ENCODE measurements at places on chromosomes 2 and 18.

DNA sequence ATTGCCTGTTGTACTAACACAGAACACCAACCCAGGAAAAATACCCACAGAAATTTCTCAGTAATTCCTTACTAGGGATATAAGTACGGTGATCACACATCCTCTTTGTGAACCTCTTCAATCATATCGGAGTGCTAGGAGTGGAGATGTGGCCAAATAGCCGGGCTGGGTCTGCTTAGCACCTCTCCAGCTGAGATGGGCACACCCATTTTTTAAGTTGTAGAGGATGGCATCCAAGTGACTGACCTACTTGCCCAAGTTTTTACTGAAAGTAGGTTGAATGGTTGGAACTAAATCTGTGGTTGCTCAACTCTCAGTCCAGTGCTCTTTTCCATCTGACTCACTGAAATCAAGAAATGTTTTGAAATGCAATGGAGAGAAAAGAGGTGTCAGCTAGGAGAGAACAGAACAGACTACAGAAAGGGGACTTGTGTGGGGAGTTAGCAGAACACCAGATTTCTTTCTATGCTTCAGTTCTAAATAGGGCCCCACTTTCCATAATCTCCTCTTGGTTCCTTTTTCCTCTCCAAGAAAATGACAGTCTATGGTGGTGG lies 68.7 kb upstream of the FSHR start:
- DNase-seq, result no peak

- no peak for DNase-seq
Measured at GRCh38 chr2:208279236-208279635, 13.2 kb downstream of the PIKFYVE start.

- no peak for DNase-seq
Measured at GRCh38 chr18:28947900-28948299, 771.0 kb upstream of the CDH2 start.

DNA sequence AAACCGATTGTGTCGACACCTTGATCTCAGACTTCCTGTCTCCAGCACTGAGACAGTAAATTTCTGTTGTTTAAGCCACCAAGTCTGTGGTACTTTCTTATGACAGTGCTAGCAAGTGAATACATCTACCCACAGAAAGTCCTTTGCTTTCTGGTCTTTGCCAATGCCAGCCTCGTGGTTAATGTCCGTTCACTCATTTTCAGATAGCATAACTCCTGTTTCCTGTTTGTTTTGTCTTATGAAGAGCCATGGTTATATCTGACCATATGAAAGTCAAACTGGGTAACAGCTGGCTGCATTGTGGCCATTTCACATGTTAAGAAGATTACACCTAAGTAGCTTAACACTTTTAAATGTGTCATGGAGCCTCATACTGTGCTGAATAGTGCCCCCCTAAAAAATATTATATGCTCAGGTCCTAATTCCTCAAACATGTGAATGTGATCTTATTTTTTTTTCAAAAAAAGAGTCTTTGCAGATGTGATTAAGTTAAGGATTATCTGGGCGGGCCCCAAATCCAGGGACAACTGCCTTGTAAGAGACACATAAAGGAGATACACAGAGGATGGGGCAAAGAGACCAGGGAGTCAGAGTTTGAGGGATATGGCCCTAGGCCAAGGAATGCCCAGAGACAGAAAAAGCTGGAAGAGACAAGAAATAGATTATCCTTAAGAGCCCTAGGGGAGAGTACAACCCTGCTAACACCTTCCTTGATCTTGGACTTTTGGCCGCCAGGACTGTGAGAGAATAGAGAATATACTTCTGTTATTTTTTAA lies 118.0 kb downstream of the KCNE4 start:
- DNase-seq, result no peak

DNA sequence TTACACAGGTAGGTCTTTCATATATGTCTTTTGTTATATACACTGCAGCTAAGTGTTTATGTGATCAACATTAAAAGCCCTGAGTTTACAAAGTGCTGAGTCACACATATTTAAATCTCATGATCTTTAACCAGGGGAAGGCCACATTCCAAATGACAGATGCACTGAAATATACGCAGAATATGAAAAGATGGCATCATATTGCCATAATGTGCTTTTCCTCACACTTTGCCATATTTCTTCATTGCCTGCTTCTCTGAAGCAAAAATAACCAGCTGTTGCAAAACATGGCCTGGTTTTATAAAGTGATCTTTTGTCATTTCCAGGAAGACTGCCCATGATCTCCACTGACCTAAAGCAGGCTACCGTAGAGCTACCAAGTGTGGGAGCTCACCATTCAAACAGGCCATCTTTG lies 93.5 kb upstream of the MAPRE2 start:
- no peak for DNase-seq

- DNase-seq, result no peak
Measured at GRCh38 chr2:47984041-47984440, 77.7 kb upstream of the FBXO11 start.

DNA sequence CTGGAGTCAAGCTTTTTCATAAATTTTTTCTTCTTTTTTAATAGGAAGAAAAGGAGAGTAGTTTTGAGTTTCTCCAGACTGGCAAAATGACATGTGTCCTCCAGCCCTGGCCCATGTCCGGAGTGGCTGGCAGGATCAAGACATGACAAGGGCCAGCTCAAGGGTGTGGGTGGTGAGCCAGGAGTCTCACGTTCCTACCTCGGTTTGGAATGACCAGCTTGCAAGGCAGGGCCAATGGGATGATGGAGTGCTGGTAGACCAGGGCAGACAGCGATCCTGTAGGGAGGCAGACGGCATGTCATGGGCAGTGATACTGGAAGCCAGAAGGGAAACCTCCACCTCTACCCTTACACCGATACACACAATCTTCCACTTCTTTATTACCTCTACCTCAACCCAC lies 190.6 kb downstream of the TNS1 start:
- no peak for DNase-seq

GRCh38 chr2:238239543-238239862 lies 335 bp downstream of the HES6 start:
- no peak for DNase-seq

- no peak for DNase-seq
Measured at GRCh38 chr18:55340998-55341397, 247.0 kb downstream of the TCF4 start.

- DNase-seq, result no peak
Measured at GRCh38 chr2:111236025-111236424, 115.3 kb downstream of the BCL2L11 start.

DNA sequence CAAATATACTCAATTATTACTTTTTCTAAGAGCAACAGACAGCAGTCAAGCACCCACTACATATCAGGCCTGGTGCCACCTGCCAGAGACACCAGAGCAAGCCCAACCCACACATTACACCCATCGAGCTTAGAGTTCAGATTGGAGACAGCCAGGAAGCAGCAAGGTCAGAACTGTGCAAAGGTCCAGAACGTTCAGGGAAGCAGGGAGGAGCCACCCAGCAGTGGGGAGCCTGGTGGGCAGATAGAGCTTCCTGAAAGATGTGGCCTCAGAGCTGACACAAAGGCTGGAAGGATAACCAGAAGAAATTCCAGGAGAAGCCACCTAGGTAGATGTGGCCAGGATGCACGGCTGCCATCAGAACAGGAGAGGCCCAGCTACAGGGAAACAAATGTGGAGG lies 440.5 kb upstream of the ID2 start:
- no peak for DNase-seq

GRCh38 chr2:109447251-109447661 lies 166.5 kb downstream of the SEPTIN10 start:
- DNase-seq, result no peak

DNA sequence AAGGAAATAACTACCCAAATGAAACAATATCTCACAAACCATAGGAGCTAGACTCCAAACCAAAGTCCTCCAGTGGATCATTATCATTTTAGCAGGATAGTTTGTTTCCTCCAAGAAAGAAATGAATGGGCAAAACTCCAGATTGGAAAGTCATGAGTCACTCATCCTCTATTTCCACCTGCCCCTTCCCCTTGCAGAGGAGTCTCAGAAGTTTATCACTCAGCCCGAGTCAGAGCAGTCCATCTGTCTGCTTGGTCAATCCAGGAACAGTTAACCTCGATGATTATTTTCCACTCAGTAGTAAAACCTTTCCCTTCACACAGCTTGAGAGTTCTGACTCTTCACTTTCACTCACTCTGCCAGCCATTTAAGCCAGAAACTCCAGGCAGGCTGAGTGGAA lies 462.2 kb downstream of the BCL11A start:
- DNase-seq, result no peak

GRCh38 chr2:84495539-84496146 lies 20.7 kb upstream of the DNAH6 start:
- no peak for DNase-seq

DNA sequence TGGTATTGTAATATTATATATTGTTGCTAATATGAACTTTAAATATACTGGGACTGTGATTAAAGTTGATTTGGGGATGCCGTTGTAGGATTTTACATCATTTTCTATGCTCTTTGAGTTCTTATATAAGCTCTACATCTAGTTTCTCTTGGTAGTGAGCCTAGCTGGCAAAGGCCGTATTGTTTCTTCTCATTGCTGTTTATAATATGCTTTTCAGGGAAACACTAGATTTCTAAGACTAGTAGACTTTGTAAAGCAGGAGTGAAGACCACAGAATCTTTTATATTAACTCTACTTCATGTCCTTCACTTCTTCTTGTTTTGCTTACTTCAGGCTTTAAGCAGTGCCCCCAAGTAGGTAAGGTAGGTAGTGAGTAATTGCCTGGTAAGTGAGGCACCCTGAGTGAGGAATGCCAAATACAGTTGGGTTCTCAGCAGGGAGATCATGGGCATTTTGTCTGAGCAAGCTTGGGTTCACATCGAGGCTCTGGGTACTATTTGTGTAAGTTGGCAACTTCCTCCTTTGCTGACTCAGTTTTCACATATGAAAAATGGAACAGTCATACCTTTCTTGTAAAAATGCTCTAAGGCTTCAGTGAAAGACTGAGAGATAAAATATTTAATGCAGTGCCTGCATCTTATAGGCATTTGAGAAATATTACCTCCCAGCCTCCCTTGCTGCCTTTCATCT lies 96.4 kb downstream of the RNF144A start:
- DNase-seq, result no peak

GRCh38 chr2:54949431-54949830 lies 100.8 kb downstream of the RTN4 start:
- no peak for DNase-seq

DNA sequence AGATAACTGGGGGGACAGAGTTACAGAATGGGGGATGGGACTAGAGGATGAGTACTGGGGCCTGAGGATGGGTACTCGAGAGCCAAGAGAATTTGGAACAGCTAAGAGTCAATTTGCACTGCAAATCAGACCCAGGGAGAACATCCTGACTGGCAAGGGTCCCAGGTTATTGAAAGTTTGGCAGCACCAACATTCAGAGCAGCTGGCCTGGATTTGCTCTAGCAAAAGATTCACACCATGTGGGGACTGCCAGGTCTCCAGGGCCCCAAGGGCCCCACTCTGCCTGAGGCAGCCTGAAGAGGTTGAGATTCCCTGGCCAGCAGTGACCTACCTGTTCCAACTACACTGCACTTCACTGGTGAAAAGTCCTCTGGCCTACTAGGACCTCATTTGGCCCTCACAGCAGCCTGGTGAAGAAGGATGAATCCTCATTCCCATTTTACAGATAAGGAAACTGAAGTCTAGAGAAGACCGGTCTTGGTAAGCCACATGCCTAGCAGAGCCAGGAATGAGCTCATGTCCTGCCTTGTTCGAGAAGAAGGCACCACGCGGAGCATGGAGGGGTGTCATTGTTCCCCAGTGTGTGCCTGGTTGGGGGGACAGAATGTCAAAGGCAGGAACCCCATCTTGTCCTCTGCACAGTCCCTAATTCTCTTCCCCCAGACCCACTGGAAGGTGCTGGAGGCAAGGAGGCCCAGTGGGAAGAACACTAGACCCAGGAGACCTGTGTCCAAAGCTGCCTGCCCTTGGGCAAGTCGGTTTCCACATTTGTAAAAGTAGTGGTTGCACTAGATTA lies 258.6 kb downstream of the TNS1 start:
- no peak for DNase-seq

DNA sequence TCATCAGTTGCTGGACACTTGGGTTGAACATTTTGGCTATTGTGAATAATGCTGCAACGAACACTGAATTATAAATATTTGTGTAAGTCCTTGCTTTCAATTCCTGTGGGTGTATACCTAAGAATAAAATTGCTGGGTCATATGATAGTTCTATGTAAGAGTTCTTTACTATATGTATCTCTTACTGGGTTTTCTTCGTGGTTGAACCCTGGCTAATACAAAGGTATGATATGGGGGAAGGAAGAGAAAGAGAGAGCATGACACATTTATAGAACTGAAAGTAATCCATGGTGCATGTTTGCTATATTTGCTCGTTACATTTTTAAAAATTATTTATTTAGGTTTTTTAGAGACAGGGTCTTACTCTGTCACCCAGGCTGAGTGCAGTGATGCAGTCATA lies 143.1 kb upstream of the GAREM1 start:
- DNase-seq, result no peak

DNA sequence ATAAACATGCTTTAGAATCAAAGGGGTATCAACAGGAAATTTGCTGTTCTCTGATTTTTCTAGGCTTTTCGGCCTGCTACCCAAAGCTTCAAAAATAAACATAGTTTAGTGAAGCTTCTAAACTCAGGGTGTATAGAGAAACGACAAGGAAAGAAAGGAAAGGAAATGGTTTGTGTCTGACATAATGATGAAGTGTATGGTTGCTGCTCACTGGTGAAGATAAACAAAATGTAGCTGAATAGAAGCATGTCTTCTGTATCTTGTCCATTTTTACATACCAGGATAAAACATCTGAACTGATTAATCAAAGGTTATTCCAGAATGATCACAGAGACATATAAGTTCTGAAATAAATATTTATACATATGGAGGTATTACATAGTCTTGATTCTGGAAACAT lies 1324.6 kb upstream of the NRXN1 start:
- no peak for DNase-seq

GRCh38 chr2:69612200-69612599 lies 31.3 kb downstream of the AAK1 start:
- no peak for DNase-seq

DNA sequence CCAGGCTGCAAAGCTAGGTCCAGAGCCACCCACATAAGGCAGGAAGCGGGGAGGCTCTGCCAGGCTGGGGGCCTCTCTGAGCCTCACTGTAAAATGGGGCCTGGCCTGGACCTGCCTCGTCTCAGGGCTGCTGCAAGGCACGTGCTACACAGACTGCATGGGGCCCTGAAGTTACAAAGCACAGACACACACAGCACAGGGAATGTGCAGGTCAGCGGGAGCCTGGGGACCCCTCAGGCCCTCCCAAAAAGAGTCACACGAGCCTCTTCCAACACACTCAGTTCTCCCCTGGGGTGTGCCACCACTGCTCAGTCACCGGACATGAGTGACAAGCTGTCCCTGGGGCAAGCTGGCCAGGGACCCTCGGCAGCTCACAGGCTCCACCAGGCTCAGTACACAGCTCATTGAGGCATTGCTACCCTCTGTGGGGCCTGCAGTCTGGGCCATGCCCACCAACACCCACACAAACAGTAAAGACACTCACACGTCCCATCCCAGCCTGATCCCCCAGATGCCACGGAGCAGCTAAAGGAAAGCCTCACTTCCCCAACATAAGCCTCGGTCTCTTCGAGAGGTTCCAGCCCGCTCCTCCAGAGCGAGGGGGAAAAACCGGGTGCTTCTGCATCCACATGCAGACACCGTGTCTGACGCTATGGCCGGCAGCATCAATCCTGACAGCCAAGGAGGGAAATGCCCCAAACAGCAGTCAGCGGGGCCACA lies 33.7 kb downstream of the BOK start:
- DNase-seq, result no peak

Data from activated CD8-positive, alpha-beta memory T cell treated with anti-CD3 and anti-CD28 coated beads for 48 hours (primary cell).